GM23248 (cell line): ENCODE measurements at places on chromosomes 2 and 18. TPM values are rescaled to one million over a fixed set of nuclear protein-coding genes. Genes with fewer than 3 reads are reported as not detected.

The CYP27C1 gene
- total RNA-seq = 0.13 and 0.65 TPM in 2 replicates

The UGT1A4 gene
- total RNA-seq = not detected in 2 replicates

The FOXI3 gene
- total RNA-seq = not detected in 2 replicates

The KDSR gene
- total RNA-seq = 30.7 and 31.2 TPM in 2 replicates

The YWHAQ gene
- total RNA-seq = 397 and 400 TPM in 2 replicates

DNA sequence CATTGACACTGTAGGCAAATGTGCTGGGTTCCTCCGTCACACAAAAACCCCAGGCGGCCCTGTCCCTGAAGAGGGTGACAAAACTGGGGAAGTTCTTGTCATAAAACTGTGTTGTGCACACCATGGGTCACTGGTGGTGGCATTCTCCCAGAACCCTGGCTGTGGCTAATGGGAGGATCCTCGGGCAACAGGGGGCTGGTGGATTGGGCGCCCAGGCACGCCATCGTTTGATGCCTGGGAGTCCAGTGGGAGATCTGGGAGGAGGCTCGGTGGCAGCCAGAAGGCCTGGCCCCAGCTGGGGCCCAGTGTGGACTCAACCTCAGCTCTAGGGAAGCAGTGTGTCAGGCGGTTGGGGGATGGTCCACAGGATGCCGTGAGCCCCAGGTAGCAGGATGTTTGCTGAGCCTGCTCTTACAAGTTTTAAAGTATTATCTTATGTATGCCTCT is 140.7 kb downstream of the ACOXL start:
- no peak for DNase-seq

- DNase-seq = peak; percentile 53
These were observed 149.9 kb downstream of the GFPT1 start for GRCh38 chr2:69237070-69237670.

GRCh38 chr2:65388051-65388531 is 44.3 kb downstream of the SPRED2 start:
- no peak for DNase-seq

DNA sequence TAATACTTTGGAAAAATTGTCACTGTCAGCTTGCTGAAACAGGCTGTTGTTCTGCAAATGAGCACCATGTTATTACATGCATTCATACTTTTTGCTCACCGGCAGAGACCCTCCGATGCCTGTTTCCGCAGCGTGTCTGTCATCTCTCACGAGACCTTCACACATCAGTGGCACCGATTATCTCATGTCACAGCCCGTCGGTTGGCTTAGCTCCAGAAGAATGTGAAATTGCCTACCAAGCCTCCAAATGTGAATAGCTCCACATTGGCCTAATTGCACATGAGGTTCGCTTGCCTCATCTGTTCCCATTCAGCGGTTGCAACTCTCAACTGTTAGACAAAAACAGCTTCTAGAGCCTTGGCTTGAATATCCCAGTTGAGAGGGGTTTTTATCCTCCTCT is 233.0 kb downstream of the ACTR3 start:
- DNase-seq = no peak

GRCh38 chr18:8948471-8949149 is 153.9 kb upstream of the NDUFV2 start:
- peak; percentile 96 for DNase-seq
